Small intestine (tissue), 16 donors: ENCODE measurements at places on chromosomes 2 and 18. TPM values are rescaled to one million over a fixed set of nuclear protein-coding genes. Genes with fewer than 3 reads are reported as not detected.
A peak's percentile ranks its signal among the peaks of the same experiment; 100 is the strongest.

GRCh38 chr18:9905401-9905922 is 8.4 kb upstream of the VAPA start:
- no peak for DNase-seq

NUP35 gene
- 7.0 TPM for polyA plus RNA-seq

DNA sequence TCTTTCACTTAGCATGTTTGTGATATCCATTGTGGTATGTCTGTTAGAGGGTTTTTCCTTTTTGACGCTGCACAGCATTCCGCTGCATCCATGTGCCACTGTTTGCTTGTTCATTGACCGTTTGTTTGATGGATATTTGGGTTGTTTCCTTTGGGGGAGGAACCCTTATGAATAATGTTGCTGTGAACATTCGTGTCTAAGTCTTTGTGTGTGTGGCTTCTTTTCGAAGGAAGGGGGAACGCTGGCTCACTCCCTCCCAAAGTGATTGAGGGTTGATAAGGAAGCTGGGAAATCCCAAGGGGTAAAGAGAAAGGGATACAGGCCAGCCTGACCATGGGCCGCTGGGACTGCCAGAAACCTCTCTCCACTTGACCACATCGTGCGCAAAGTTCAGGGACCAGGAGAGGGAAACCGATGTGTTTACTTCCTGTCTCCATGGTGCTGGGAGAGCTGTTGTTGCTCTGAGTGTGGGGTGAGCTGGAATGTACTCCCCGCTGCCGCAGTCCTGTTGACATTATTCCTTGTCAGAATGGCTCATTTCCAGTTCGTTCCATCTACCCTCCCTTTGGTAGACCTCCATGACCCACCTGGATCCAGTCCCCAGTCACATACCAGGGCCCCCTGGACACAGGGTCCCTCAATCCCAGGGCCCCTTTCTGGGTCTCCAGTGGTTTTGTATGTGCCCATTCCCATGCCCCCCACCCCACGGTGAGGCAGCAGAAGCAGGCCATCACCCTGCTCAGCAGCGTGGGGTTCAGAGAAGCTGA is 39.6 kb downstream of the HS1BP3 start:
- DNase-seq = peak; percentile 27

GRCh38 chr2:150376553-150377335 is 110.7 kb downstream of the RND3 start:
- peak; percentile 59 for DNase-seq

TGFA gene
- 9.6 TPM for polyA plus RNA-seq

COL4A3 gene
- polyA plus RNA-seq = 0.21 TPM
